Astrocyte of the cerebellum (primary cell): ENCODE measurements at places on chromosomes 1 and 21.
A peak's percentile ranks its signal among the peaks of the same experiment; 100 is the strongest.

GRCh38 chr1:111198836-111199235 is 1.6 kb downstream of the DENND2D start:
- DNase-seq = no peak

- DNase-seq = peak; percentile 92
These were observed 116.3 kb upstream of the SOD1 start for GRCh38 chr21:31543191-31543590.

- no peak for DNase-seq
These were observed 172.8 kb upstream of the CACNA1E start for GRCh38 chr1:181310560-181310959.

DNA sequence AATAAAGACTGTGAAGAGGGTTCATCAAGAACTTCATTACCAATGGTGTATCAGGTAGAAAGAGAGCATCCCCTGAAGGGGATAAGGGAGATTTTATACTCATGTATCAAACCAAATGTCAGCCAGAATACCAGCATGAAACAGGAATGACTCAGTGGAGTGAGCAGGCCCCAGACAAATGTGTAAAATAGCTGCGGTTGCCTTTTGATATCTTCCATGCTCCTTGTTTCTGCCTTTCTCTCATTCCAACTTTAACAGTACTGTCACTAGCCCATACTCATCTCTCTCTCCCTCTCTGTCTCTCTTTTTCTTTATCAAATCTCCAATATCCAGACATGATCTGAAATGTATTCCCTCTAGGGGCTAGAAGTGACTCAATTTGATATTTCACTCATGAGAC is 47.8 kb downstream of the GPR88 start:
- peak; percentile 49 for DNase-seq

DNA sequence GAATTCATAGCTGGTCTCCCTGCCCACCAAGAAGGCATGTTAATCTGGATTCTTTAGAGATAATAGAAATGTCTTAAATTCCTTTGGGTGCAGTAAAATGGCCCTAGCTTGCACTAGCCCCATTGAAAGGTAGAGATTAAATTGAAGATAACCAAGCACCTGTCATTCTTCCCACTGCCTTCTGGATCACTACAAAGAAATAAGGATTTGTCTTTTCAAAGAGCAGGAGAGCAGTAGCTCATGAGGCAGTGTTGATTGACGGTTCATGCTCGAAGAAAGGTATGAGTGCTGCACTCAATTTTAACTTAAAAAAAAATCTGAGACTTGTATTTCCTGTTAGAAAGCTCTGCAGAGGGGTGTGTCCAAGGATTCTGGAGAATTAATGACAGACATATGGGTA is 74.9 kb upstream of the F3 start:
- no peak for DNase-seq

- peak; percentile 65 for DNase-seq
These were observed 32.8 kb upstream of the IFNAR2 start for GRCh38 chr21:33196941-33197374.

DNA sequence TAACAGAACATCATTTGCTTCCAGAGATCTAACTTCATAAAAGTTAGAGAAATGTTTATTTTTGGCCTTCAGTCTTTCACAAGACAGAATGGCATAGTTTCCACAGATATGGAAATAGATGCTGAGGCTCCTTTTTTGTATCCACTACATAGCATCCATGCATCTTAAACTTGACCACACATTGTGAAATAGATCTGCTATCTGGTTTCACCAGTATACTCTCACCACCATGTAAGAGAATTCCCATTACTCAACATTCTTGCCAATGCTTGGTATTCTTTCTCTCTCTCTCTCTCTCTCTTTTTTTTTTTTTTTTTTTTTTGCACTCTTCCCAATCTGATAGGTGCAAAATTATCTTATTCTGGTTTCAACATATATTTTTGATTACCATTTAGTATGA is 52.1 kb upstream of the PRMT6 start:
- DNase-seq = no peak

- no peak for DNase-seq
These were observed 234.6 kb downstream of the BRINP3 start for GRCh38 chr1:190243056-190243455.
